Amniotic epithelial cell (primary cell): ENCODE measurements at places on chromosomes 6 and 20.

DNA sequence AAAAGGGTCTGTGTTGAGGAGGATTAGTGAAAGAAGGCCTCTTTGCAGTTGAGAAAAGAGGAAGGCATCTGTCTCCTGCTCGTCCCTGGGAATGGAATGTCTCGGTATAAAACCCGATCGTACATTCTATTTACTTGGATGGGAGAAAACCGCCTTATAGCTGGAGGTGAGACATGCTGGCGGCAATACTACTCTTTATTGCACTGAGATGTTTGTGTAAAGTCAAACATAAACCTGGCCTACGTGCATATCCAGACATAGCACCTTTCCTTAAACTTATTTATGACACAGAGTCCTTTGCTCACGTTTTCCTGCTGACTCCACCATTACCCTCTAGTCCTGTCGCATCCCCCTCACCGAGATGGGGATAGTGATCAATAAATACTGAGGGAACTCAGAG lies 4.5 kb downstream of the TDP2 start:
- no peak for DNase-seq

GRCh38 chr6:134537146-134537555 lies 219.2 kb upstream of the SGK1 start:
- peak; percentile 75 for DNase-seq

- no peak for DNase-seq
Measured at GRCh38 chr6:85115376-85115775, 334.5 kb upstream of the NT5E start.

DNA sequence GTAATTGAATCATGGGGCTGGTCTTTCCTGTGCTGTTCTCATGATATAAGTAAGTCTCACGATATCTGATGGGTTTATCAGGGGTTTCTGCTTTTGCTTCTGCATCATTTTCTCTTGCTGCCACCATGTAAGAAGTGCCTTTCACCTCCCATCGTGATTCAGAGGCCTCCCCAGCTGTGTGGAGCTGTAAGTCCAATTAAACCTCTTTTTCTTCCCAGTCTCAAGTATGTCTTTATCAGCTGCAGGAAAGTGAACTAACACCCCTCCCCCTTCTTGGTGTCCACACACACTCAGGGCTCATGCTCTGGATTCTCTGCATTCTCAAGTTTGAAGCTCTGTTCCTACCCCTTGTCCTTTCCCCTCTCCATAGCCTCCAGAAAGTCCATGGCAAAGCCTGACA lies 107.1 kb downstream of the THBS2 start:
- DNase-seq, result peak; percentile 23

DNA sequence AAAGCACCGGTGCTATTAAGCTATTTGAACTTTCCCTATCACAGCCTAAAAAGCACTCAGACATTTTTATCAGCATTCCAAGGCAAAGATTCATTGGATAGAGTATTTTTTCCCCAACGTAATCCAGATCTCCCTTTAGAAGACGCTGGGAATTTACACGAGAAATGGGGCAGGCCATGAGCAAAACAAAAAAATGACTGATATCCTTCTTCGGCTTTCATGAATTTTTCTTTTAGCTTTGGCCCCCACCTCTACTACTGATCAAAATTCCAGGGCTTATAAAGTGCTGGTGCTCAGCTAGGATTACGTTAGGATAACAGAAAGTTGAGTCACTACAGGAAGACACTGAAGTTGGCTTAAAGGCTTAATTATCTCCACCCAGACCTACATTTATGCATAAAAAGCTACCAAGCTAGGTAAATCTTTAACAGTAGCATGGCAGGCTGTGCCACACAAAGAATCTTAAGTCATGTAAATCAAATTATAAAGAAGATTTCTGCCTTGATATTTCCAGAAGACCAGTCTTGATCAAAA lies 418.5 kb upstream of the BTBD3 start:
- peak; percentile 59 for DNase-seq

- peak; percentile 60 for DNase-seq
Measured at GRCh38 chr6:135703621-135704020, 147.9 kb upstream of the PDE7B start.

DNA sequence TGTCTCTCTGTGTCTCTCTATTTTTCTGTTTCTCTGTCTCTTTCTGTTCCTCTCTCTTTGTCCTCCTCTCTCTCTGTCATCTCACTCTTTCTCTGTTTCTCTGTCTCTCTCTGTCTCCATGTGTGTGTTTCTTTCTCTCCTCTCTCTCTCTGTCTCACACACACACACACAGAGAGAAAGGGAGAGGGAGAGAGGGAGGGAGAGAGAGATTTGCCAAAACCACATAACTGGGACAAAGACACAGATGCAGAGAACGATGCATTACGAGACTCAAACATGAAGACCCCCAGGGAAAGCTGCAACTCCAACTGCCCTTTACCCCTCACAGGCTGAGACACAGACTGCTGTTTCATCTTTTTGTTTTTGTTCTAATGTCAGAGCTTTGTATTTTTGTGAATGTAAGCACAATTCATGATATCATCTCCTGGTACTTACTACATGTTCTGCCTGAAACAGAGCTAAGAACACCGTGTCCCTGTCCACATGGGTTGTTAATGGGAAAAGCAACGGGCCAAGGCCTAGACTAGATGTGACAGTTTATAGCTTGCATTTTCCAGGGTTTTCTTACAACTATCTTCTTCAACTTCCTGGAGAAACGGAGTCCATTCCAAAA lies 177.1 kb upstream of the ARID1B start:
- DNase-seq, result no peak

DNA sequence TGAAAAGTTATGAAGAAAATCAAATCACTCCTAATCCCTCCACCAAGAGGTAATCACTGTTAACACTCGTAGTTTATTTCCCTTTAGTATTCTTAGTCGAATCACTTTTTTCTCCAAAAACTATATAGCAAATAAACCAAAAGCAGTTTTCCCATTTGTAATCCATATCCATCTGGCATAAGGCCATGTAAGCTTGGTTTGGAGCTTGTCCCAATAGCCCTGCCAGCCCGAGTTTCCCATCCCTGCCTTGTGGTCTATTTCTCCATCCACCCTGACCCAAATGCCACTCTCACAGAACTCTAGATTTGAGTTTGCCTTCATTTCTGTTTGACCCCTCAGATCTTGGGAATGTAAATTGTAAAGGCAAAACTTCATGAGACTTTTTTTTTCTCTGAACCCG lies 71.8 kb upstream of the DSP start:
- DNase-seq, result peak; percentile 71

DNA sequence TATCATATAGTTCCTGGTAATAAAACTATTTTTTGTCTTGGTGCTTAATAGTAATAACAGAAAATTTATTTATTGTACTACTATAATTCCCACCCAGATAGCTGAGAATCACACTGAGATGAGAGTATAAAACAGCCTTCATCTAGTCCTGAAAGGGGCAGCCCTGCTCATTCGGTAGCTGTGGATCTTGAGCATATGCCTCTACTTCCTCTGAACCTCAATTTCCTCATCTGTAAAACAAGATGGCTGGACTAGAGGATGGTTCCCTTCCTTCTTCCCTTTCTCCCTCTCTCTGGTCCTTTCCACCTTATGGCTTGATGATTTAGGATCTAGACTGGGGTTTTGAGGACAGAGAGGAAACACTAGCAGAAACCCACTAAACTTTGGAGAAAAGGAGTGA lies 15.0 kb downstream of the FKBP5 start:
- DNase-seq, result no peak

- no peak for DNase-seq
Measured at GRCh38 chr20:5070570-5070969, 49.2 kb downstream of the PCNA start.

DNA sequence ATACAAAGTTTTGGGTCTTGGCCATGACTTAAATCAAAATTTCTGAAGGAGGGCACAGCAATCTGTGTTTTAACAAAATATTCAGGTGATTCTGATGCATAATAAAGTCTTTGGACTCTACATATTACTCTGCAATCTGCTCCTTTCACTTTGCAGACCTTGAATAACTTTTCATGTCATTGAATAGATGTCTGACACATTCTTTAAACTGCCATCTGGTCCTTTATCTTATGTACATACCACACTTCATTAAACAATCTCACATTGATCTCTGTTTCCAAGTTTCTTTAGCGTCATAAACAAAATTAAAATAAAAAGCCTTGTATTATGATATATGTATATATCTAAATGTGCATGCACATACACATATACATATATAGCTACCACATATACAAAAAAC lies 831.2 kb downstream of the MAFB start:
- DNase-seq, result no peak

GRCh38 chr6:158654498-158654897 lies 4.6 kb downstream of the SYTL3 start:
- DNase-seq, result peak; percentile 62

DNA sequence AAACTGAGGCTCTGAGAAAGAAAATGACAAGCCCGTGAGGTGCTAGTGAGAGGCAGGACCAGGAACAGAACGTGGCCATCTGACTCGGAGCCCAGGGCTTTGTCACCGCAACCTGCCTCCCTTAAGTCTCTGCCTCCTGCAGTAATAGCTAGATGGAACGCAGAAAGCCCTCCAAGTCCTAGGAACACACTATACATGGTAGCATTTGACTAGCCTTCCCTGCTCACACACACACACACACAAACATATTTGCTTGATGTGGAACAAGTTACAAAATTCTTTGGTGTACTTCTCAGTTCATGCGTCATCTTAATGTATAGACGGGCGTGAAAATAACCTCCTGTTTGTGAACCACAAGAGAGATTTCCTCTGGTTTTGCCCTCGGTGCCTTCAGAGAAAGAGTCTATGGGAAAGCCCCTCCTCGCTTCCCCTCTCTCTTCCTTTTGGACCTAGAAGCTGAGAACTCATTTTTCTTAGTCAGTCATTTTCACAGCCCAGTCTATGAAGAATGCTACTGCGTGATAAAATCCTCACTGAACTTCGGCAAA lies 38.8 kb downstream of the C6orf52 start:
- DNase-seq, result no peak

GRCh38 chr6:119669221-119669620 lies 319.7 kb upstream of the MAN1A1 start:
- no peak for DNase-seq

DNA sequence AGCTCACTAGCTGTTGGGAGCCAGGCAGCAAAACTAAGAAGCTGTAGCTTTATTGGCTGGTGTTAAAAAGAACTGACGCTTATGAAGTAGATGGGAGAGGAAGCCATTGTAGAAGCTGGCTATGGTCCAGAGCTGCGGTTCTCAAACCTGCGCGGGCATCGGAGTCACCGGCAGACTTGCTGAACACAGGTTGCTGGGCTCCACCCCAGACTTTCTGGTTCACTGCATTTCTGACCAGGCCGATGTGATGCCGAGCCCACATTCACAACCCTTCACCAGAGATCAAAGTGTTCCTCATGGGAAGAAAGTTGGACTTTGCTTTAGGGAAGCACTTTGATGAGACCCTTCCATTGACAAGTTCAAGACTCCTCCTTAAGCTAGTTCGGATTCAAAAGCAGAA lies 231.6 kb downstream of the QKI start:
- DNase-seq, result no peak

DNA sequence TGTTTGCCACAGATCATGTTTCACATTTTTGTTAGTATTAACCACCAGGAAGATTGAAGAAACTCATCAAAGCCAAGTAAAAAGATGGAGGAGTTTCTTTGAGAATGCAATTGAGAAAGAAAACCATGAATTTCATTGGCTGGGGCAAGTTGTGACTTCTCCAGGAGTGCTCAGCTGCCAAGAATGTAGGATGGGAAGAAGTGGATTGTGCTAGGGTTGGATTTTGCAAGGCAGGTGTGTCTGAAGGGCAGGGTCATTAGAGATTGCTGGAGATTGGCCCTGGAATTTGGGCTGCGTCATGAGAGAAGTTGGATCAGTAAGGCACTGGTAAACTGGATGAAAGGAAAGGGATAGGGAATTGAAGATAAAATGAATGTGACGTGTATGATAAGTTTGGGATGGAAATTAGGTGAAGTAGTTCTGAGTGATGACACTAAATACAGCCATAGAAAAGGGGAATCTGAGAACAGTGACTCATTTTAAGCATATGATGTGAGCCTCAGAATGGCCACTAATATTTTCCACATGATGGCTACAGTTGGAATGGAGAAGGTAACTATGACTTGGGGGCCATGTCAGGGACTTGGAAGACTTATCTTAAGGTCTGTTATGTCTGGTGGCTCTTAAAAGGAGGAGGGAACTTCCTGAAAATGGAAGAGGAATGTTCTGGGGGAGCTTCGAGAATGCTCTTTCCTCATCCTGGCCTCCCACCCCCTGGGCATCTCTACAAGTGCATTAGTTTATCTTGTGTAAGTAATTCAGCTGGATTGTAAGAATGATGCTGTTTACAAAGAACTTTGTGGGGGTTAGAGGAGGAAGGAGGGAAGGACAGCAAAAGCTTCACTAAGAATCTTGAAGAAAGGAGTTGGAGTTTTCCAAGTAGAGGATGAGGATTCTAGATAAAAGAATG lies 27.8 kb upstream of the ERVFRD-1 start:
- peak; percentile 60 for DNase-seq

DNA sequence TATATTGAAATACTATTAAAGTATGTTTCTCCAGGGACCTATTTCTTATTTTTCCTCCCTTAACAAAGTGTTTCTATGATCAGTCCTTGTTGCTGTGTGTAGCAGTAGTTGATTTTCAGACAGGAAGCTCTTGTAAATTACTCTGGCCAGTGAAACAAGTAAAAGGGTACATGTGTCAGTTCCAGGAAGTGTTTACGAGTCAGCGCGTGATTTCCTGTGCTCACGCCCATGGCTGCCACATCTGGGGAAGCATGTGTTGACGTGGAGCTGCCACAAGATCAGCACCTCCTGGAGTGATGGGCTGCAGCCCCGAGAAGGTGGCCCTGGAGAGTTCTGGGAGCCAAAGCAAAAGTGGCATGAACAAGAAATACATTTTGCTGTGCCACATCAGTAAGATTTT lies 38.6 kb upstream of the GGTLC1 start:
- no peak for DNase-seq

DNA sequence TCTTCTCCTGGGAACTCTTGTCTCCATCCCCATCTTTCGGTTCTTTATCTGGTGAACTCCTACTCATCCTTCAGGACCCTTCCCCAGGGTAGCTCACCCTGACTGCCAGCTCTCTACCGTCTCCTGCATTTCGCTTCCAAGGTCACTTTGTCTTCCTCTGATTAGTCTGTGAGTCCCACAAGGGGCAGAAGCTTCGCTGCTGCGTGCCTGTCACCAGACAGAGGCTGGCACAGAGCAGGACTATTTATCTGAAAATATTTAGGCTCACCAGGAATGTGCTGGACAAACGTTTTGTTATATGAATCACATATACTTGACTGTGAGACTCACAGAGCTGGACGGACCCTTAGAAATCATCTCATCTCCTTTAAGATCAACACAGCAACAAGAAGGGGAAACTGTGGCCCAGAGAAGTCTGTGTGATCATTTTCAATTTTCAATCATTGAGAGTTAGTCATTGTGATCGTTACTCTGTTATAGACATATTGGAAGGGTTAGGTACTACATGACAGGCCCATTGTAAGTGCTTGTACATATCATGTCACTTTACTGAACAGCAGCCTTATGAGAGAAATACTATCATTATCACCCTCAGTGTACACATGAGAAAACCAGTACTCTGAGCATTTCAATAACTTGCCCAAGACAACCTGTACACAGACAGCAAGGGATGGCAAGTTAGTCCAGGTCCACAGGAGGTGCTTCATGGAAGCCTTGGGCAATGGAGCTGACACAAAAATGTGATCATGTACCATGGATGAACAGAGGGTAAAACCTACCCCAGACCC lies 51.4 kb downstream of the JPH2 start:
- no peak for DNase-seq
